ENCODE measurements at places on chromosomes 2 and 18. TPM values are rescaled to one million over a fixed set of nuclear protein-coding genes. Genes with fewer than 3 reads are reported as not detected.

GRCh38 chr2:423479-423878 is 135.6 kb upstream of the ALKAL2 start:
- no peak for DNase-seq

- peak; percentile 83 for DNase-seq
Measured at GRCh38 chr18:79393635-79394533, 1.8 kb upstream of the NFATC1 start.

DNA sequence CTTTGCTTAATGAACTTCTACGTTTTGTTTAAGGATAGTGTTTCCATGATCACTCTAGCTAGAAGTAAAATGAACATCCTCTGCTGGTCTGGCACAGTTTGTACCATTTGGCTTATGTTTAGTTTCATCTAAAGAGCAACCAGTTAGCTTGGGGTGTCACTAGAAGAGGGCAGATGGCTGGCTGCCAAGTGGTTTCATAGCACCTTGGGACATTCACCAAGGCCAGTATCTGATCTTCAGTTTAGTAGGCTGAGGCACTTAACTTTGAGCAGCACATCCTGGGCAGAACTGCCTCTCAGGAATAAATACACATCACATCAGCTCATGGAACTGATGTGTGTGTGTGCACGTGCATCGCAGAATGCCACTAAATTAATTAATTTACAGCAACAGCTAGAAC is 68.4 kb downstream of the NXPH2 start:
- no peak for DNase-seq

GRCh38 chr2:164651361-164651760 is 30.1 kb upstream of the GRB14 start:
- DNase-seq: no peak

DNA sequence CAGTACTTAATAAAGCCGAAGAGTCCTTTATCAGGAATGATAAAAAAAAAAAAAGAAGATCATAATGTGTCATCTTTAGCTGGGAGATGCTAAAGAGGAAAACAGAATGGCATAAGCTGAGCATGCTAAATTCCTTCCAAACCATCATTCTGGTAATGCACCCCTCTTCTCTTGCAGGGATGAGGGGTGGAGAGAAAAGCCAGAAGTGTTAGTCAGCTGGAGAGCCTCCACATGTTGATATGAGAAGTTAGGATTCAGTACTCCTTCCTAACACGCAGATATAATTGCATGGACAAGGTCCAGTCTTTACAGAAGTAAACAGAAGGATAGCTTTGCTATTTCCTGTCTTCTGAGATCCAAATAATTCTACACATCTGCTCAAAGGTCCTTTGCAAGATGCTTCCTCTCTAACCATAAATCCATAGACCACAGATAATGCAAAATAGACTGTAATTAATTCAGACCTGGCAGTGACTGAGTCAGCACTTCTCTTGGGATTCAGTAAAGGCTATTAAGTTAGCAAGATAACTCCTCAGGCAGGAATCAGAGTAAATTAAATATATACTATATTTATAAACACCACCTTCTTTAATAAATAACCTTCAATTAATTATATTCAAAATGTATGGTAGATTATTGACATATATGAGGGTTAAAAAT is 930.0 kb upstream of the KLHL29 start:
- DNase-seq: no peak

DNA sequence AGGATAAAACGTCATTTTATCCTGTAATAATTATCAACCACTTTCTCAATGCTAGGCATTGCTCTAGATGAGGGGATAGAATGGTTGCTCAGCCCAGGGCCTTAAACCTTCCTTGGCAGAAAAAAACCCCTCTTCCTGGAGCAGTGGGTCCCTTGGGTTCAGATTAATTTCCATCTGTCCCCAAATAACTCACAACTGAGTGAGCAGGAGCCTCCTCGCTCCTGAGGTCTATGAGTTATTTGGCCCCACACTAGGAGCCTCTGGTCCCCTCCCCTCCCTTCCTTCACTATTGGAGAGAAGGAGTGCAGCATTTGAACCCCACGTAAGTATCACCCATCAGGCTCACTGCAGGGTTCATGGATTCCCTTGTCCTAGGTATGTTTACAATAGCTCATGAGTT is 157.5 kb upstream of the FHL2 start:
- no peak for DNase-seq

DNA sequence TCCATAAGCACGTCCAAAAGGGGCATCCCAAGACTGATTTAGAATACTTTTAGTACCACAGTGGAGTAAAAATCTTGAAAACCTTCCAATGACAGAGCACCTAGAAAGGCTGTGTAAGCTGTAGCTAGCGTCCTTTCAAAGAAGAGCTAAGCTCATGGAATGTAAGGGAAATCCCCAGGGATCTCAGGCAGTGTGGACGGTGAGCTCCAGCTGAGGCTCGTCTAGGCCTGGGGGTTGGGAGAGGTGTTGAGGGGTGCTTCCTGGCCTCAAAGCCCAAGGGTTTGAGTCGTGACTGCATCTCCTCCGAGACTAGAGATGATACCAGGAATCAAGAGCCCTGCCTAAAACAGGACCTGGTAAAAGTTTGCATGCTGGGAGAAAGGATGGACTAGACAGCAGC is 7.6 kb downstream of the CTIF start:
- DNase-seq: no peak

GRCh38 chr2:67412424-67412823 is 15.3 kb downstream of the ETAA1 start:
- no peak for DNase-seq

DNA sequence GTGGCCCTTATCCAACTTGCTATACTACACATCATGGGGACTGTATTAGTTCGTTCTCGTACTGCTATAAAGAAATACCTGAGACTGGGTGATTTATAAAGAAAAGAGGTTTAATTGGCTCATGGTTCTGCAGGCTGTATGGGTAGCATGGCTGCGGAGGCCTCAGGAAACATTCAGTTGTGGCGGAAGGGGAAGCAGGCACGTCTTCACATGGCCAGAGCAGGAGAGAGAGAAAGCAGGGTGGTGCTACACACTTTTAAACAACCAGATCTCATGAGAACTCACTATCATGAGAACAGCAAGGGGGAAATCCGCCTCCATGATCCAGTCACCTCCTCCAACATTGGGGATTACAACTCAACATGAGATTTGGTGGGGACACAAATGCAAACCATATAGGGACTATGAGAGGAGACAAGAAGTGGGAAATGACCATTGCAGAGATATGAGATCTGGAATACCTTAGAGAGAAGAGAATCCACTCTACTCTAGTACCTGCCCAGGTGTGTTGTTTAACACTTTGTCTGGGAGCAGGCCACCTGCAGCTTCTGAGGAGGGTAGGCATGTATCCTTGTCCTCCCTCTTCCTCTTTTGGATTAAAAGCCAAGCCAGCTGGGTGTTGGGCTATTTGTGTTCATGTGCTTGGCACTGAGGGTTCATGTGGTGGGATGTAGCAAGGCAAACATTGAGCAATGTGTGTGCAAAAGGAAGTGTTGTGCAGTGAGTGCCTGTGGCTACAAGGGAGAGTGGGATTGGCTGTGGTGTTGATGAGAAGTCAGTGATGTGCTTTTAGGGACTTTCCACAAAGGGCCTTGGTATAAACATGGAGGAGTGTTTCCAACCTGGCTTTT is 22.8 kb downstream of the TTLL4 start:
- peak; percentile 12 for DNase-seq

GRCh38 chr2:98634406-98635092 is 26.2 kb downstream of the UNC50 start:
- no peak for DNase-seq

GRCh38 chr18:407191-407590 is 93.3 kb downstream of the COLEC12 start:
- no peak for DNase-seq

GRCh38 chr2:201156036-201156435 is 26.9 kb upstream of the CASP10 start:
- no peak for DNase-seq

GRCh38 chr18:34219651-34220050 is 5.1 kb downstream of the NOL4 start:
- no peak for DNase-seq

DNA sequence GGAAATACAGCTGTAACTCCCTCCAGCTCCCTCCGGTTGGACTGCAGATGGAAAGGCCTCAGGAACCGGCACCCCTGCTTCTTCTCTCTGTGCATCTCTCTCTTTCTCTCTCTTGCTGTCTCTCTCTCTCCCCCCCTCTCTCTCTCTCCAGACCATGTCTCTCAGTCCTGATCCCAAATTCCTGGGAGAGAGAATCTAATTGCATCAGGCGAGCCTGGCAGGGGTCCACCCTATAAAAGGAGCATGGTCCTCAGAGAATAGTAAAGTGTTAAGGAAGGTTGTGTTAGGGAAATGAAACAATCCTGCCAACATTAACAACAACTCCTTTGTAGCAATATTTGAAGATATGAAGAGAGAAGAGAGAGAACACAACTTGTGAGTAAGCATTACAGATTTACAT is 36.7 kb downstream of the VIT start:
- DNase-seq: no peak

GRCh38 chr18:24868311-24868710 is 407.9 kb downstream of the HRH4 start:
- no peak for DNase-seq

- peak; percentile 40 for DNase-seq
Measured at GRCh38 chr2:20291106-20291564, 59.5 kb downstream of the PUM2 start.

DNA sequence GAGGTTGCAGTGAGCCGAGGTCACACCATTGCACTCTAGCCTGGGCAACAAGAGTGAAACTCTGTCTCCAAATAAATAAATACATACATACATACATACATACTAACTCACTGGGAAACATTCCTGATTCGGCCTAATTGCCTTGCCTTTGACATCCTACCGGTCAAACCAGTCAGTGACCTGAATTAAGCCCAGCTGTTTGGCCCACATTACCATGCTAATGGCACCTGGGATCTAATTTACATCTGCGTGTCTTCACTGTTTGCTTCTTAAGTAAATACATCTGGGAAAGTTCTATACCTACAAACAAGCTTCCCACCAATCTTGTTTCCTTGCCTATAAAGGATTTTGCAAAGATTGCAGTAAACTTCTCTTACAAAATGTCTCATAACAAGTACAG is 230.2 kb upstream of the ZC3H15 start:
- no peak for DNase-seq

GRCh38 chr2:62141142-62141740 is 54.7 kb upstream of the B3GNT2 start:
- no peak for DNase-seq

GRCh38 chr2:222708274-222708710 is 36.8 kb downstream of the MOGAT1 start:
- DNase-seq: peak; percentile 82

- DNase-seq: no peak
Measured at GRCh38 chr2:102046135-102046986, 54.6 kb downstream of the IL1R2 start.

- no peak for DNase-seq
Measured at GRCh38 chr2:218166791-218167190, at the start of gene CXCR1. Gene CXCR1 (minus strand): TSS chr2:218166962. CDS start chr2:218165211, 1,751 bp downstream.

DNA sequence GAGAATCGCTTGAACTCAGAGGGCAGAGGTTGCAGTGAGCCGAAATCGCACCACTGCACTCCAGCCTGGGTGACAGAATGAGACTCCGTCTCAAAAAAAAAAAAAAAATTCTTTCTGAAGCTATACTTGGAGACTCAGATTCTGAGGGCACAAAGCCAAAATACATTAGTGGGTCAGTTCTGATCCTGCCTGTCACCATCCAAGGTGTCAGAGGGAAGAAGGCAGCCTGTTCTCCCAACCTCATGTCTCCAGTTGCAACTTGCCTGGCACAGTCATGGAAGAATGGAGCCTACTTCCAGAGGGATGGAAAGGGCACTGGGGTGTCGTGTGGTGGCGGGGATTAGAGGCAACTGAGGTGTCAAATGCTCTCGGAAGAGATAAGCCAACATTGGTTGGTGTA is 104.8 kb upstream of the GATA6 start:
- no peak for DNase-seq

DNA sequence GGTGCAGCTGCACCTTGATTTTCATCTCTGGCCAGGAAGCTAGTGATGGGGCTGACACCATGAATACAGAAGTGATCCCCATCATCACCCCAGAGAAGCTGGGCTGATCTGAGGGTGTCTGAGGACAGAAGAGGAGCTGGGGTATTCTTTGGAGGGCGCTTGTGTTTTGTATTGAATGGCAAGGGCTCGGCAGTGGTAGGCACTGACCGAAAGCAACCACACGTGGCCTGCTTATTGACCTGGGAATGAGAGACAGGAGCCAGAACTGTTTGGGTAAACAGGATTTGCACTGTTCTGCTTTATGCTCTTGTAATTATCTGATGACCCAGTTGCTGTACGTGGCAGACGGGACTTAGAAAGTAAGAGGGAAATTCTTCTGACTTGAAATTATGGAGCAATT is 62.6 kb upstream of the RPL31 start:
- no peak for DNase-seq

DNA sequence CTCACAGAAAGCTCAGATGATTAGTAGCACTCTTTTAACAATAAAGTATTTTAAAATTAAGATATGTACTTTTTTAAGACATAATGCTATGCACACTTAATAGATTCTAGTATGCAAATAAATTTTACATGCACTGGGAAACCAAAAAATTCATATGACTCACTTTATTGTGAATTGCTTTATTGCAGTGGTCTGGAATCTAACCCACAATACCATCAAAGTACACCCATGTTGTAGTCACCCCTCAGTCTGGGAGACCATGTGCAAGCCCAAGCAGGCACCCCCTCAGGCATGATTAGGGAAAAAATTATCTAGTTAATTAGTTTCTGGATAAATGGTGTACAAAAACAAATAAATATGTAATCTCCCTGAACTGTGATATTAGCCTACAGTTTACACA is 649.0 kb upstream of the HS6ST1 start:
- no peak for DNase-seq

DNA sequence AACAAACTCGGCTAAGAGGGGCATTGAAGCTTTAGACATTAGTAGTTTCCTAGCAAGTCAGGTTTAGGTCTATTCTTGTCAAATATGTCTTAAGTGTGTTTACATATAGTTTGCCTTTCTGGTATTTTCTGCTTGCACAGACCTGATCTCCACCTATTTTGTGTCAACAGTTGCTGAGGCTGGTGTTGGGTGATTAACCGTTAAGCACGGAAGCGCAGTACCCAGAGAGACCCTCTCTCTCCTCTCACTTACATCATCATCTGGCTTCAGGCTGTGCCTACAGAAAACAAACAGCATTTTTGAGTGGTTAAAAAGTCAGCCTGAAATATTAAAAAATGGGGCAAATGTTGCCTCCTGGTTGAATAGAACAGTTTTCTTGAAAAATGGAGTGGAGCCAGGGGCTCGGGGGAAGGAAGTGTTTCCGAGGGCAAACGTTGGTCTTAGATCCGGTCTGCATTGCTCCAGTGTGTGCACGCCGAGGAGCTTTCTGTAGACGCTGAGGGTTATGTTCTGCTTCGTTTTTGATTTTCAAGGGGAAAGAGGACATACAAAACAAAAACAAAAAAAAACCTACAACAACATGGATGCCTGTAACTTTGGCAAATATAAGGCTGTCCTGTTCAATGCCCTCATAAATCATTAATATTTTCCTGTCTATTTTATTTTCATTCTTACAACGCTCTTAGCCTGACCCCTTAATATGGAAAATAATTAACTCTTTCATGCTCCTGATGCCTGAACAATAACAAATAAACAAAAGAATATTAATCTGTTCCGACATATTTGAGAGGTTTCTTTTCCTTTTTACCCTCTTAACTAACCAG is 120.8 kb downstream of the MEIS1 start:
- no peak for DNase-seq

Gene RNASEH1
- total RNA-seq: 10.0 TPM

Gene TRIM54
- total RNA-seq: not detected

Gene LYG2
- not detected for total RNA-seq

Gene TUBB6
- total RNA-seq: 164 TPM

Gene IL1RL2
- 1.9 TPM for total RNA-seq

Gene FLACC1
- 1.6 TPM for total RNA-seq

Gene ATP8B1
- 120 TPM for total RNA-seq

Gene ZNF521
- 6.4 TPM for total RNA-seq

Gene AQP12B
- total RNA-seq: not detected

Gene FAM237A
- not detected for total RNA-seq

All from transverse colon (tissue), 4 donors.